ENCODE measurements at places on chromosomes 16 and 17.

GRCh38 chr17:17001076-17001777 is 29.3 kb upstream of the TNFRSF13B start:
- peak; percentile 51 for DNase-seq

- no peak for DNase-seq
Observed at GRCh38 chr17:49972486-49973270, 3.7 kb downstream of the DLX4 start.

GRCh38 chr16:3645504-3646347 is 8.8 kb upstream of the DNASE1 start:
- peak; percentile 74 for DNase-seq

- DNase-seq = no peak
Observed at GRCh38 chr17:66966704-66967418, 2.4 kb downstream of the CACNG4 start.

GRCh38 chr17:72938482-72938881 is 154.0 kb downstream of the SLC39A11 start:
- no peak for DNase-seq

GRCh38 chr17:45371414-45372324 is 54.8 kb upstream of the MAP3K14 start:
- peak; percentile 95 for DNase-seq

Measured in posterior vena cava (tissue), 2 donors.